ENCODE measurements at places on chromosomes 7 and 10.
A peak's percentile ranks its signal among the peaks of the same experiment; 100 is the strongest.

DNA sequence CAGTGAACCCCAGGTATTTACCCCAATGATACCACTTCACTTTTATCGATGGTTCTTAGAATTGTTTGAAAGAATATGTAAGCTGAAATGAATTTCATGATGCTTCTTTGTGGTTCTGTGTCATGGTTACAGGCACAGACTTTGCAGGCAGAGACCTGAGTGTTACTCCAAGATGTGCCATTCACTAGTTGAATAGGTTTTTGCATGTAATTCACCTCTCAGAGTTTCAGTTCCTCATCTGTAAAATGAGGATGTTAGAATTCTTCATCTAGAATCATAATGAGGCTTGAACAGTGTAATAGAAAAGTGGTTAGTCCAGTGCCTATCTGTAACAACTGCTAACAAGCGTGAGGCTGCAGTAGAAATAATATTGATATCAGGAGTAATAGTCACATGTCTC is 54.6 kb downstream of the VSTM2A start:
- no peak for DNase-seq

GRCh38 chr10:14450041-14450491 is 119.3 kb upstream of the FRMD4A start:
- no peak for DNase-seq

- peak; percentile 86 for DNase-seq
Measured at GRCh38 chr10:124994573-124995473, 52.9 kb downstream of the ZRANB1 start.

GRCh38 chr7:15402436-15403136 is 159.2 kb downstream of the AGMO start:
- DNase-seq: no peak

DNA sequence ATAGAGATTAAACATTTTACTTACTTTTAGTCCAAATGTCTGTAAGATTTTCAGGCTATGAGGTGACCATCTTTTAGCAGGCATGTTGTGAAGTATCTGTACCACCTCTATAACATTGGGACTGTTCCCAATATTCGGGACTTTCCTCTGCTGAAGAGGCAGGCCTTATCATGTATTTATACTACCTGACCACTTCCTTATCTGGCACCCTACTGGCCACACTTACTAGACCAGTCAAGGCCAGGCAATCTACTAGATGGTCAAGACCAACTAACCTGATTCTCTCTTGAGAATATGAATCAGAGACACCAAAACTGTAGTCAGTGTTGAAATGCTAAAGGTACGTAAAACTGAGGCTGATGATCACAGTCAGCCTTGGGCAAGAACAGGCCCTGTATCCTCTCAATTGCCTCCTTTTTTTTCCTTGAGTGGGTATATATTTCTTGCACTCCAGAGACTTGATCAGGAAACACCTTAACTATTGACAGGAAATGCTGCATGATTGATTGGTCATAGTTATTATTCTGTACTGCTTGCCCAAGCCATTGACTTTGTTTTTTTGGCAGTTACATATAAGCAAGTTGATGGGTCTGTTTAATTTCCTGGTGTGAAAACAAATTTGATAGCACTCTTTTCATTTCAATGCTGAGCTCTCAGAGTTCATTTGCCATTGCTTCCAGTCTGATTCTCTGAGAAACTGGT is 5.2 kb upstream of the PRKAR2B start:
- no peak for DNase-seq

GRCh38 chr7:646951-647350 is 79.5 kb upstream of the DNAAF5 start:
- DNase-seq: no peak

DNA sequence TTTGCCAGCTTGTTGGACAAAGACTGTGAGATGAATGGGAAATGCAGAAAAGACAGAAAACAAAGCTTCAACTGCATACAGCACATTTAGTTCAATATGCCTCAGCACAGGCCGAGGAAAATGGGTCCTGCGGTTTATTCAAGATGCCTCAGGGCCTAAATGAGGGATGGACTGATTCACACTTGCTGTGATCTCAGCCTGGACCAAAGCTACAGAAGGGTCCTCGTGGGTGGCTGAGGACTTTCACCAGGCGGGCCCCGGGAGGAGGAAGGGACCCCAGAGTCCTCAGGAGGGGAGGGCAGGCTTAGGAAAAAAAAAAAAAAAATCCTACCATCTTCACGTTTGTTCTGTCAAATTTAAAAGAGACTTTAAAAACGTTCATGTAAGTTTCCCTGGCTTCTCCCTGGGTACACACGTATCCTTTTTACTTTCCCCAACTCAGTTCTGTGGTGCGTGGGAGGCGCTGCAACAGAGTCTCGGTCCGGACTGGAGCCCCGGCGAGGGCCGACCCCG is 624 bp upstream of the ZNF783 start:
- no peak for DNase-seq

GRCh38 chr7:101792051-101792681 is 25.3 kb upstream of the CUX1 start:
- peak; percentile 30 for DNase-seq

GRCh38 chr10:75062506-75063299 is 48.8 kb upstream of the SAMD8 start:
- no peak for DNase-seq

GRCh38 chr7:159035571-159036073 is 109.0 kb downstream of the VIPR2 start:
- DNase-seq: no peak

DNA sequence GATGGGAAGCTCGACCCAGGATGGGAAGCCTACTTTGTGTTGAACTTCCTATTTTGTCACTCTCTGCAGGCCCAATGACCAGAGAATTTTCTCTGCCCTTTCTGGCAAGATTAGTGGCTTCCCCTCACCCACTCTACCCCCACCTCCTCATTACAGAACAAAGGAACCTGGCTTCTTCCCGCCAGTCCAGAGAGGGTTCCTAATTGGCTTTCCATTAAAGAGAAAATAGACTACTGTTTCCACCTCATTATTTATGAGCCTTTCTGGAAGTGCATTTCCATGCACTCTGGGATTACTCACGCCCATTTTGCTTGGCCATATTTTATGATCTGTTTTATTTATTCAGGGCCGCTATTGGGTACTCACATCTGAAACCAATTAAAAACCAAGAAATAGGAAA is 94.9 kb upstream of the TCF7L2 start:
- DNase-seq: no peak

DNA sequence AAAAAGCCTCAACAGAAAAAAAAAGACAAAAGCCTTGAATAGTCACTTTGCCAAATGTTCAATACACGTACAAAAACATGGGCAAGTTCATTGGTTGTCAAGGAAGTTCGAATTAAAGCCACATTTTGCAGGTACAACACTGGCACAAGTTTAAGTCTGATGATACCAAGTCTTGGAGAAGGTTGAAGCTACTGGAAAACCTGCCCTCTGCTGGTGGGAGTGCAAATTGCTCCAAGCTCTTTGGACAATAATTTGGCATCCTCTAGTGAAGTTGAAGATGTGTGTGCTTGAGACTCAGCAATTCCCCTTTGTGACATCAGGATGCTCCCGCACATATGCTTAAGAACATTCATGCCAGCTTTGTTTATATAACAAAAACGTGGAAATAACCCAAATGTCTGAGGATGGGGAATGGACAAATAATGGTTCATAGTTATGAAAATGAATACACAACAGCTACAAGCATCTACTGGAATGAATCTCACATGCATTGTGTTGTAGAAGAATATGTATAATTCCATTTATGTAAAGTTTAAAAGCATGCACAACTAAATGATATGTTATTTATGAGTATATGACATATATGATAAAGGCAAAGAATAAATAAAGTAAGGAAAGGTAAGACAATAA is 120.0 kb upstream of the PLPP4 start:
- DNase-seq: no peak

GRCh38 chr7:124029396-124030188 is 3.3 kb downstream of the TMEM229A start:
- no peak for DNase-seq

GRCh38 chr10:9311702-9312499 is 1257.4 kb downstream of the GATA3 start:
- DNase-seq: no peak

DNA sequence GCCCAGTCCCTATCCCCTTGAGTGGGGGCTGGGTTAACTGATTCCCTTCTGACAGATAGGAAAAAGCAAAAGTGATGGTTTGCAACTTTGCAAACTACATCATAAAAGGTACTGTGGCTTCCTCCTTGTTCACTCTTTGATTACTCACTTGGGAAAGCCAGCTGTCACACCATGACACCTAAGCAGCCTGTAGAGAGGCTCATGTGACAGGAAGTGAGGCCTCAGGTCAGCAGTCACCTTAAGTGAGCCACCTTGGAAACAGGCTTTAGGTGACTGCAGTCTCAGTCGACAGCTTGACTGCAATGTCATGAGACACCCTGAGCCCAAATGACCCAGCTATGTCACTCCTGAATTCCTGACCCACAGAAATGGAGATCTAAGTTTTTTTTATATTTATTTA is 4.3 kb upstream of the CHCHD2 start:
- DNase-seq: no peak

GRCh38 chr7:140653319-140654108 is 12.9 kb upstream of the DENND2A start:
- peak; percentile 39 for DNase-seq

- no peak for DNase-seq
Measured at GRCh38 chr10:77348082-77348481, 289.5 kb downstream of the KCNMA1 start.

DNA sequence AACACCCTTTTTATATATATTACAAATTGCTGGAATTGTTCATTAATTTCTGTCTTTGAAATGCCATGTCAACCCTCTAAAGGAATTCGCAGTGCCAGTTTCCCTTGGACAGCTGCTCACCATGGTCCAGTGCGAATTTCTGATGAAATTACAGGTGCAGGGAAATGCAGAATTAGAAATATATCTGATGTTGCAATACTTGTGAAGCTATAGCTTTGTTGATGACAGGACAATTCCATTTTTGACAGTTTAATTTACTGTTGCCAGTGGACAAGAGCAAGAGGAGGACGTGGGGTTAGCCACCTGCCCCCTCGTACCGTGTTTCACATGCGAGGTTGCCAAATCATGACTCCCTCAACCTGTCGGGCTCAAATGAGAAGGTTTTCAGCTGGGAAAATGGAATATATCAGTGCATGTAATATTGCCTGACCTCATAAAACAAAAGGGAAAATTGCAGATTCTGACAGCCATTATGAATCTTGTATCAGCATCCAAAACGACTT is 140.6 kb downstream of the MGMT start:
- DNase-seq: no peak

DNA sequence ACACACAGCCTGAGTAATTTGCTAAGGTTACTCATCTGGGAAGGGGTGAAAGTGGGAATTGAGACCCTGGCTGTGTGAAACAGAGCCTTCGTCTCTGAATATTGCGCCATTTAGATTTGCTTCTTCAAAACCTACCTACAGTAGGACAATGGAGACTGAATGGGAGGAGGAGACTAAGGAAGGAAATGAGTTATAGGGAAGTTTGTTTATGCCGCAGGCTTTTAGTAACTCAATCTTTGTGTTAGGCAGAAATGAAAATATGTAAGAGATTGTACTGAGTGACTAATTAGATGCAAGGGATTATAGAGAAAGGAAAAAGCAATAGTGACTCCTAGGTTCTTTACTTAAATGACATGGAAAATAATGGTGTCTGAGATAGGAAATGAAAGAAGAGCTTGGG is 80.2 kb downstream of the KCND2 start:
- DNase-seq: no peak

- no peak for DNase-seq
Measured at GRCh38 chr7:135976312-135977006, 700 bp downstream of the MTPN start.

DNA sequence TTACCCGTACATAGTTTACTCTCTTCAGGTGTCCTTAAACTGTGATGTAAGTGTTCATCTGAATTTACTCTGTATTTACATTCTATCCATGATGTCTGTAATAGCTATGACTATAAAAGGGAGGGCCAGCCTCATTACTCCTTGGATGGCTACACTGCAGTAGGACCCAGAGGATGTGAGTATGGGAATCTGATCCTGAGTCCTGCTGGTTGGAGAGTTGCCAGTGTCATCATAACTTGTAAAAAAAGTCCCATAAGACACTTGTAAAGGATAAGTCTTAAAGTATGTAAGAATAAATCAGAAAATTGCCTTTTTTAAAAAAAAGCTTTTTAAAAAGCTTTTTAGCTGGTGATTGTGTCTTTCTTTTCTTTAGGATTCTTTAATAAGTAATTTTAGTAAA is 95.4 kb downstream of the PPP1R9A start:
- no peak for DNase-seq

GRCh38 chr10:27826369-27826768 is 80.8 kb upstream of the MKX start:
- no peak for DNase-seq

DNA sequence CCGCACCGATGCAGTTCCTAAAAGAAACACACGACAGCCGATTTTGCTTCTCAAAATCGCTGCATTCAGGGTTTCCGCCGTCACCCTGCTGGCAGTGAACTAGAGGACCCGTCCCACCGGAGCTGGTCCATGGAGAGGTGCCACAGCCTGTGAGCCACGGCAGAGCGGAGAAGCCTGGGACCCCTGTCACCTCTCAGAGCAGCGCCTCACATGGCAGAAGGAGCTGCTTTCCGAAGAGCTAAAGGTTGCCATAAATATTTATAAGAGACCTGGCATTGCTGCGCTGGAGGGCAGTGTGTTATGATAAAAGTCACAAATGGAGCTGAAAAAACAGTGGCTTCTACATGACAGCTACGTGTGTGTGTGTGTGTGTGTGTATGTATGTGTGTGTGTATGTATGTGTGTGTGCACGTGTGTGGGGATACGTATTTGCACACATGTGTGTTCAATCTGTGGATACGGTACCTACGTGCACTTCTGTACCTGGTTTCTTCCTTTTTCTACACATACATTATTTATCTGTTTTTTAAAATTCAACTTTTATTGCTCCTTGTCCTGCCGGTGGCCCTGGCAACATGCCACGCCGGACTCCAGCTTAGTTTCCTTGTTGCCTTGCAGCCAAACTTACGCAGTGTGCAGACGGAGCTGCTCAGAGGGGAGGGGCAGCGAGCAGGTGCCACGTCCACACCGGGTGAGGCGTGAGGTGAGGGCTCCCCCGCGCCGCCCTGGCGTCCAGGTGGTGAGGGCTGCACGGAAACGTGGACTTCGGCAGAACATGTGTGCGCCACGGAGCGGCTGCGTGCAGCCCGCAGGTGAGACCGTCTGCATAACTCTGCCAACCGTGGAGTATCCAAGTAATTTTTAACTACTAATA is 115.2 kb upstream of the PITRM1 start:
- no peak for DNase-seq

DNA sequence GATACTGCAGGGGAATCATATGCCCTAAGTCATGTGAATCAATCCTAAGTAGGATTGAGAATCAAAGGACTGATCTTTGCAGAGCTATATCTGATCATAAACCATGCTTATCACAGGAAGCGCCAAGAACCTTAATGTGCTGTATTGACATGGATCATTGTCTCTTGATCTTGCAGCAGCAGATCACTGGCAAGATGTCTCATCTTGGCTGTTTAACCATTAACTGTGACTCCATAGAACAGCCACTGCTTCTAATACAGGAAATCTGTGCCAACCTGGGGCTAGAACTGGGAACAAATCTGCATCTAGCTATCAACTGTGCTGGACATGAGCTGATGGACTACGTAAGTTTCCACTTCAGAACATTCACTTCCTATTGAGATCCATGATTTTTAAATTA is 21.6 kb downstream of the ENO4 start:
- no peak for DNase-seq
